ENCODE measurements at places on chromosomes 12 and 14.
A peak's percentile ranks its signal among the peaks of the same experiment; 100 is the strongest.

DNA sequence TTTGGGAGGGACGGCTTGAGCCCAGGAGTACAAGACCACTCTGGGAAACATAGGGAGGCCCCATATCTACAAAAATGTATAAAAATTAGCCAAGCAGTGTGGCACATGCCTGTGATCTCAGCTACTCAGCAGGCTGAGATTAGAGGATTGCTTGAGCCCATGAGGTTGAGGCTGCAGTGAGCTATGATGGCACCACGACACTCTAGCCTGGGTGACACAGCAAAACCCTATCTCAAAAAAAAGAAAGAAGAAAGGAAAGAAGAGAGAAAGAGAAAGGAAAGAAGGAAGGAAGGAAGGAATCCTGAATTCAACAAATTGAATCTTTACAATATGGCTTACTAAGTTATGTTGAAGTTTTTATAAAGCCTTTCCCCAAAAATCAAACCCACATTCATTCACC lies 2.1 kb downstream of the KIF21A start:
- no peak for DNase-seq

DNA sequence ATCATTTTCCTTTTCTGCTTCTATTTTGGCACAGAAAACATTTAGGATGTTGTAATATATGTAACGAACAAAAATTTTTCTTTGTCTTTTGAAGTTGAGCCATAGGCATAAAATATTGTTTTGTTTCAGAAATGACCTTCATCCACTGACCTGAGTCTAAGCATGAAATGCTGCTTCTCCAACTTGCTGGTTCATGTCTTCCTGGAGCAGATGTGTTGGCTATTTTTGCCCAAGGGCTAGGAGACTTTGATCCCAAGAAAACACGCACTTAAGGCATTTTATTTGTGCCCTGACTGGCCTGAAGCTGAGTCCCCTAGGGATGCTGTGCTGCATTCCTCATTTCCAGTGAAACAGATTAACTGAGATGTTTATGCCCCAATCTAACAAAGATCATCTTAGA lies 27.2 kb upstream of the ALG10B start:
- DNase-seq = no peak

- DNase-seq = no peak
Measured at GRCh38 chr12:125205386-125205785, 140.2 kb downstream of the AACS start.

- DNase-seq = no peak
Measured at GRCh38 chr12:65784289-65785015, 39.8 kb upstream of the HMGA2 start.

- DNase-seq = no peak
Measured at GRCh38 chr12:55705782-55706402, 1.8 kb downstream of the ITGA7 start.

DNA sequence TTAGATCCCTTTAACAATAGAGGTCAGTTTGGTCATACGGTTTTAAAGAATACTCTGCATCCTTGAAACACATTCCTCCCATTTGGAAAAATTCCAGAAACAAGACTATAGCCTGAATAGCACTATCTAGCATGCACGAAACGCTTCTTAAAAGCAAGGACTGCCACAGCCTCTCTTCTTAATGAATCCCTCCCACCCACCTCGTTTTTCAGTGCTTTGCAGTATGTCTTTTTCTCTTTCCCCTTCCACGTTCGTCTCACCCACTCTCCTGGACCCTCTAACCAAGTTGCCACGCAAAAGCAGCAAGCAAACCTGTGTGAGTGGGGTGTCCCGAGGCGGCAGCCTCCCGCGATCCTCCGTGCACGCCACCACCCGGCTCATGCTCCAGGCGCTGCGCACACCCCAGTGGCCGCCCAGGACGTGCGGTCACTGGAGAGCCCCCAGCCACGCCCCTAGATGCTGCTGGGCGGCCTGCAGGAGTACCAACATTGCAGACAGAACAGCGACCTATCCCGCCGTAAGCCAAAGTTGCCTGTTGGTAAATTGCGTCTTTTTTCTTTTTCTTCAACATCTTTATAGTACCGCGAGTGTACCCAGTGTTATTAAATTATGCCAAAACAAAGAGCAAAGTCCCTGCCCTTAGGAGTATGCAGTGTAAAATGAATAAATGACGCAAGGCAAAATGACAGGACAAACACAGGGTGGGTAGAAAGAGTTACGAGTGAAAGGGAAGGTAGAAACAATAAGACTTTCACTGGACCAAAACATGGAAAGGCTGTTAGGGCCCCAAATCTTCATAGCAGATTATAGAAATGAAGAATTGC lies at the start of gene SLC38A4:
TSS of gene SLC38A4 (minus strand) at position 407 of the 824 bp plus-strand sequence. CDS start 32,926 bp downstream, outside the sequence.
- DNase-seq = peak; percentile 50

DNA sequence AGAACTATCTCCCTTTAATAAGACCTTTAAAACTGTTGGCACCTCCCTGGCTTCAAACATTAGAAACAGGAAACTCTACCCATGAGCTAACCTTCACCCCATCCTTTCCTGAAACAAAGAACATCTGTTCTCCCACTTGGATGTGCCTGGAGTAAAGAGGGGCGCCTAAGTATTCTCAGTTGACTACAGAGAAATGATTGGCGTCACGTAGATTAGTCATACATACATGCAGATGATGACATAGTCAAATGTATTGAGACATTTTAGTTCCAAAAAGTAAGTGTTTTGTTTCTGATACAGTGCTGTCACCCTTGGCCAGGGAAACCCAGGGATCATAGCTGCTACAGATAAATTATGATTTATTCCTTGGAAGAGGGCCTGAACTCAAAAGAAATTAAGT lies 260.0 kb upstream of the PLEKHG7 start:
- DNase-seq = no peak

DNA sequence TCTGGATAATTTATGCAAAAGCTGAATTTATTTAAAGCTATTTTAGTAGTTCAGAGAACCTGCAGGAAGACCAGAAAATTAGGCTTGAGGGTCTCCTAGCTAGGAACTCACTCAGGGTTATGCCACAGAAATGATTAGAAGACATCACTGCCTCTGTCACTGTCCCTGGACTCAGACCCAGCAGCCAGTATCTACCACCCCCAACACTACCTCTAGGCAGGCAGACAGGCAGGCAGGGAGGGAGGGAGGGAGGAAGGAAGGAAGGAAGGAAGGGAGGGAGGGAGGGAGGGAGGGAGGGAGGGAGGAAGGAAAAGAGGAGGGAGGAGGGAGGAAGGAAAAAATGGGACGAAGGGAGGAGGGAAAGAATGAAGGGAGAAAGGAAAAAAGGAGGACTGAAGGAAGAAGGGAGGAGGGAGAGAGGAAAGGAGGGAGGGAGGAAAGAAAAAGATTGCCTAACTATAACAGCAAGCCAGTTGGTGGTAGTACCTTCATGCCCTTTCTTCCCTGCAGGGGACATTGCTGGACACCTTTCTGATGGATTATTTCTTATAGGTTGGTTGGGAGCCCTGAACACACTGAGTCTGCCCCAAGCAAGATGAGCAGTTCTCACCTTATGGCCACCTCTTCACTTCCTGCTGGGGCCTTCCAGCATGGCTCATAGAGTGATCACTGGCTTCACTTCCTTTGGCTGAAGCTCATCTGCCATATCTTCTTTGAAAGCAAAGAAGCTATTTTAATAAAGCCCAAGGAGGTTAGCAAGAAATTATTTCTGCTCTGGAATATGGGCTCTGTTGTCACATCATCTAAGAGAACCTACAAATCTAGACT lies 49.7 kb downstream of the KICS2 start:
- no peak for DNase-seq

Data from AG08395 (cell line).